Upper lobe of right lung (tissue), 1 donor: ENCODE measurements at places on chromosomes 2 and 18. TPM values are rescaled to one million over a fixed set of nuclear protein-coding genes. Genes with fewer than 3 reads are reported as not detected.

Gene NPHP1
- total RNA-seq = 4.1 TPM

Gene PDE1A
- total RNA-seq = 6.3 TPM

Gene ALPP
- 9.5 TPM for total RNA-seq

- DNase-seq = no peak
These were observed 46.4 kb downstream of the LPIN2 start for GRCh38 chr18:2966560-2966959.
